HS-5 (cell line): ENCODE measurements at places on chromosomes 5 and 9.

GRCh38 chr9:19901586-19901985 lies 112.7 kb upstream of the SLC24A2 start:
- no peak for DNase-seq

- DNase-seq: no peak
Observed at GRCh38 chr9:35944173-35944572, 13.8 kb downstream of the OR2S2 start.

- no peak for DNase-seq
Observed at GRCh38 chr5:65818592-65818991, 96.6 kb downstream of the NLN start.

- peak; percentile 35 for DNase-seq
Observed at GRCh38 chr5:36279054-36279698, 22.5 kb downstream of the RANBP3L start.

- no peak for DNase-seq
Observed at GRCh38 chr9:116905171-116905588, 218.1 kb downstream of the TRIM32 start.

GRCh38 chr9:93949694-93950449 lies 5.3 kb downstream of the BARX1 start:
- DNase-seq: no peak

DNA sequence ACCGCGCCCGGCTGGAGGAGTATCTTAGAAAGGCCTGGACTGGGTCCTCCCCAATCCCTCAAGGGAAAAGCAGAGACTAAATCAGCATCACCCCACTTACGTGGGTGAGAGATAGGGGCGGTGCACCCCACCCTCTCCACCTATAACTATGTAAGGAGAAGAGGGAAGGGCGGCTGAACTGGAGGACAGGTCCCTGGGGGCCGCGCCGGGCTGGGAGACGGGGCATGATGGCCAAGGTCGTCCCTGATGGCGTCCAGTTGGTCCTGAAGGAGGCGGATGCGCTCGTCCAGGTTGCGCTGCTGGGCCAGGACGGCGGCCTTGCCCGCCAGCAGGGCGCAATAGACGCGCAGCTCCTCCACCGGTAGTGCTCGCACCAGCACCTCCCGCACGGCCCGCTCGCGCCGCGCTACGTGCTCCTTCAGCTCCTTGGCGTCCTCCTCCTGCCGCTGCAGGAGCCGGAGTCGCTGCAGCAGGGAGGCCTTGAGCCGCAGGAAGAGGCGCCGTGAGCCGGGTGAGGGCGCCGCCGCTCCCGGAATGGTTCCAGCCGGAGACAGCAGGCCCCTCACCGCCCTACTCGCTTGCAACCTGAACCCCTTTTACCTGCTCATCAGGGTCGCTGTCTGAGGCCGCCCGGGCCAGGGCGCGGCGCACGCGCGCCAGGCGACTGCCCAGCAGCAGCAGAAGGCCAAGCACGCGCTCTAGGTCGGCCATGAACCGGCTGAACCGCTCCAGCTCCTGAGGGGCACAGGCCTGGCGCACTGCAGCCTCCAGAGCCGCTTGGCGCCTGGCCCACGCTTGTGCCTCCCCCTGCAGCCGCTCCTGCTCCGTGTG lies 7.6 kb downstream of the SHROOM1 start:
- no peak for DNase-seq

- DNase-seq: no peak
Observed at GRCh38 chr5:5932824-5933223, 445.5 kb downstream of the MED10 start.

DNA sequence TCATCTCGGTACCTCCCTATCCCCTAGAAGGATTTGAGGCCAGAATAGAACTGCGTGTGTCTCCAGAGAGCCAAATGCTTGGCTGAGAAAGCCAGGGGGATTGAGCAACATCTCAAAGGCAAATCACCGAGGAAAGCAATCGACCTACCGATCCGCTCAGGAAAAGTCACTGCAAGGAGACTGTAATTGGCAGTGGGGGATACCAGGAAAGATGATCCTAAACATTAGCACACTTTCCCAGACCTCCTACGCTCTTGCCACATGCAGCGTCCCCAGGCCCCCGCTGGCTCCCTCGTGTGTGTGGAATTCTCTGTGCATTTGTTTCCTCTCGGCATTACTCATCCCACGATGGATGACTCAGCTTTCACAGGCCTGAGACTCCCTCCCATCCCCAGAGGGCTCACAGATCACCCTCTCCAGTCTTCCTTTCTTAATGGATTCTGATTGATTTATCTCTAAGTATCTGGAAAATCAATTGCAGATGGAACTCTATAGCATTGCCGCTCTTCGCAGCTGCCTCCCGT lies 82.2 kb upstream of the ICE1 start:
- DNase-seq: peak; percentile 94

- no peak for DNase-seq
Observed at GRCh38 chr5:54895816-54896341, 89.5 kb downstream of the ESM1 start.

DNA sequence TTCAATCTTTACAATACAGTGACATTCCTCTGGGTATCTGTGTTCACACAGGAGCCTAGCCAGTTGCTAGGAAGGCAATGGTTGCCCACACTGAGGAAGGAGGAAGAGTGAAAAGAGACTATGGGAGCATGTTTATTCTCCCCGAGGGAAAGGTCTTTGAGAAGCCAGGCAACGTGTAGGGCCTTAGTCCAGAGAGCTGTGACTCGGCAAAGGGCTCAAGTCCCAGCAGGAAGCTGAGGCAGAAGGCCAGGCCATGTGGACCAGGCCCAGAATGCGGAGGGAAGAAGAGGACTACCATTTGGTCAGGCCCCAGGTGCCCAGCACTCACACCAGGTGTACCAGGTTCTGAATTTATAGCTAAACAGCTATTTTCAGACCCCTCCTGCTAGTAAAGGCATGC lies 136.6 kb upstream of the DMAC1 start:
- no peak for DNase-seq

- DNase-seq: no peak
Observed at GRCh38 chr5:14432931-14433589, 148.5 kb upstream of the OTULINL start.

DNA sequence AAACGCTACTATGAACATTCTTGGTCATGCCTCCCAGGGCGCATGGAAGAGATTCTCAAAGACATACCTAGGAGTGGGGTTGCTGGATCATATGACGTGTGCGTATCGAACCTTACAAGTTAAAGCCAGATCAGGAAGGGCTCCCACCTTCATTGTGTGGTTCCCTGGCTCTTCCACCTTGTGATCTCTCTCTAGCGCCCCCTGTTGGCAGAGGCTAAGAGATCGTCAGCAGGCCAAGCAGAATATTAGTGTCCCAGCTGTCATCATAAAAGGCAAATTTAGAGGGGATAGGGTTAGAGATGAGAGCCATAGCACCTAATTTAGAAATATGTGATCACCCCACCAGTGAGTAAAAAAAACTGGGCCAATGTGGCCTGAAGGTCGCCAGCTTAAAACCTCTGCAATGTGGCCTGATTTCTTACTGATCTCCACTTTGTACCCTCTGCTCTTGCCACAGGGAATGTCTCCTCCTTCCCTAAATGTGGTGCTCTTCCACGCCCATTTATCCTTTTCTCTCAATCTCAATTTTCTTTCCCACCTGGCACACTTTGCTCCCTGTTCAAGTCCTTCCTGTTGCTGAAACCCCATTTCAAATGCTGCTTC lies 91.7 kb upstream of the SHB start:
- no peak for DNase-seq

GRCh38 chr5:10904862-10905432 lies 143.9 kb upstream of the DAP start:
- no peak for DNase-seq

DNA sequence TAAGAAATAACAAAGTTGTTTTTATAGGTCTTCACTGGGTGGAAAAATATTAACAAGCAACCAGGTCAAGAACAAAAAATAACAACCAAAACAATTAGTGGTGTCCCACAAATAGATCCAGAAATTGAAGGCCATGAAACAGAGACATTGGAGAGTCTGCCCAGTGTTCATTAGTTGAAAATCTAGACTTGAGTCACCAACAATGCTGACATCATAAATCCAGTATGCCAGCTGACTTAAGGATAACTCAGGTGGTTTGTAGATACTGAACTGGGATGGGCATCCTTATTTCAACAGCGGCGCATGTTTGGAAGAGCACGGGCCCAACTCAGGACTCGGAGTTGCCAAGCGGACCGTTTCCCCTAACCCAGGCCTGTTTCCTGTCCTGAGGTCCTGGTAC lies 80.7 kb upstream of the TNFAIP8 start:
- no peak for DNase-seq

GRCh38 chr5:159642379-159642778 lies 273.9 kb upstream of the ADRA1B start:
- DNase-seq: no peak
